ENCODE measurements at places on chromosomes 6 and 20.

DNA sequence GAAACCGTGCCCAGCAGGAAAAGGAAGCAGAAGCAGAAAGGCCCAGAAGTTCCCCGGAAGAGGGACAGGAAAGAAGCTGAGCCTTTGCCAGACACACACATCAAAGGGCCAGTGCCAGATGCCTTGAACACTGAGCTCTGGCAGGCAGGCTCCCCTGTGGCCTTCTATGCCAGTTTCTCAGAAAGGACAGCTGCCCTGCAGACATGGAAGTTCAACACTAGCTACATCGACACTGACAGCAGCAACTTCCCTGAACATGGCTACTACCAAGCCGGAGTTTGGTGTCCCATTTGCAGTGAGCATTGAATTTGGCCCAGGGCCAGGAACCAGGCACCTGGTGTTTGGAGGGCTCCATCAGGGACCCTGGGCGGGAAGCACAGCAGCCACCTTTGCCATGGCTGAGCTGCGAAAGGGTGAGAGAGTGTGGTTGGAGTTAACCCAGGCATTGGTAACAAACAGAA is 8.0 kb upstream of the RAET1E start:
- no peak for DNase-seq

DNA sequence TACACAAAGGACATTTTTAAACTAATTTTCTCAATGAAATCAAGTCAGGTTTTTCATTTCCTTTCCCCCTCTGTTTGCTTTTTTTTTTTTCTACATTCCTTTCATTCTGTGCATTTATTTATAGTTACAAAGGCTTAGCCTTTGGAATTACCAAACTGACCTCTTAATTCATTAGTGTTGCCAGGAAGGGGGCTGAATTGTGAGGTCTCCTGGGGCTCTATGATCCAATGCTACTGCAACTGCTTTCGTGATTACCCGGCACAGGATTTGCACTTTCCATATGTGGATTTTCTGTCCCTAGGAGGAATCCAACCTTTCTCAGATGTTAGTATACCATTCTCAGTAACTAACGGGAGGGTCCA is 35.3 kb downstream of the NEDD9 start:
- DNase-seq, result peak; percentile 69

DNA sequence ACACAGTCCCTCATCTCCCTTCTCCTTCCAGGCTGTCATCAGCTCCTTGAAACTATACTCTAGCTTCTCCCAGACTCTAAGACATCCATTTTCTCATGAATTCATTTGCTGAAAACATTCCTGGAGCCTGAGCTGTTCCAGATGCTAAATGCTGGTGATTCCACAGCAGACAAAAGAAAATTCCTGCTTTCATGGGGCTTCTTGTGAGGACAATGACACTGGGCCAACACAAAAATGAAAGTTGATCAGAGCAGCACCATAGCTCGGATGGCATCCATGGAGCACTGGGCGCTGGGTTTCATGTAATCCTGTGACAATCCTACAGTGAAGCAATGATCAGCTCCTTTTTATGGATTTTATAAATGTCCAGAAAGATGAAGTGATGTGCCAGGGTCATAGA is 47.4 kb upstream of the STX16 start:
- peak; percentile 6 for DNase-seq

DNA sequence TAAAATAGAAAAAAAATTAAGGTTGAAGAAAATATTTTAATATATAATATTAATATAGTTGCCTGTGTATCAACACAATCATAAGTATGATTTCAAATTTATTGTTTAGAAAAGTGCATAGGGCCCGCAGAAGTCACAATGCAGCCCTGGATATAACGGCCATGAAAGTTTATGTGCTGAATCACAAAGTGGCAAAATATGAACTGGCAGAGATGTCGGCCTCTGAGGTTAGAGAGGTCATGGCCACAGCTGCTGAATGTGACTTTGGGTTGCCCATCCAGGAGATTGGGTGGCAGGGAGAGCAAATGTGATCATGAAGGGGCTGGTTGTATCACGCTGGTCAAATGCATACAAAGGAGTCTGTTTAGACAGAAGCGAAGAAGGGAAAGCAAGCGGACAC is 35.7 kb downstream of the COL11A2 start:
- DNase-seq, result no peak

- no peak for DNase-seq
Measured at GRCh38 chr20:9241232-9241692, 172.4 kb downstream of the PLCB4 start.

DNA sequence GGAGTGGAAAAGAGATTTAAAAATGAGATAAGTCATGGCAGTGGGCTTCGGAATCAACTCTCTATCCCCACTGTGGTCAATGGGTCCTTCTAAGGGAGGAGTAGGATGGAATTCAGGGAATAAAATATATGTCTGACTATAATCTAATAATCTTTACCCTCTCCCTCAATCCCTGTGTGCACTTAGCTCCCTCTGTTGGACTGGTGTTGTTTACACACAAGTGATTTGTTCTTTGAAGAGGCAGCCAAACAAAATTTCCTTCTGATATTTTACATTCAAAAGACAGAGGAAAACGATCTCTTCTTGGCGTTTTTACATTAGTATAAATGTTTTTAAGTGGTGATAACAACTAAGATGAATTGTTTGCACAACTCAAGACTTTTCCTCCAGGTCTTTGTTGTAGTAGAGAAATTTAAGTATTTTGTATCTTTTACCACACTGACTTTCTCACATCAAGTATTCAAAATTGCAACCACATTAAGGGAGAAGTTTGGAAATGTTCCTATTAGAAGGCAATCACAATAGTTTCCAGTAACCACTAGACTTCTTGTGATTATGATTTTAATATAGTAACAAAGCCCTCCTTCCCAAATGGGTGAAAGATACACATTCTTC is 317.8 kb downstream of the CENPW start:
- no peak for DNase-seq

GRCh38 chr6:118826096-118826495 is 67.9 kb upstream of the ASF1A start:
- no peak for DNase-seq

GRCh38 chr6:46186583-46186982 is 15.8 kb upstream of the ENPP5 start:
- DNase-seq, result no peak

GRCh38 chr6:108660251-108660650 is 99.5 kb downstream of the FOXO3 start:
- no peak for DNase-seq

- DNase-seq, result no peak
Measured at GRCh38 chr20:17556837-17557674, 12.8 kb upstream of the DSTN start.

GRCh38 chr6:13194852-13195251 is 133.5 kb downstream of the TBC1D7 start:
- no peak for DNase-seq

- DNase-seq, result no peak
Measured at GRCh38 chr20:32050851-32051556, 1.0 kb upstream of the HCK start.

GRCh38 chr6:51283723-51284355 is 465.2 kb downstream of the TFAP2B start:
- no peak for DNase-seq

GRCh38 chr6:158194487-158195280 is 26.5 kb downstream of the GTF2H5 start:
- no peak for DNase-seq

- DNase-seq, result peak; percentile 41
Measured at GRCh38 chr20:33732166-33732970, 572 bp downstream of the ZNF341 start.

- no peak for DNase-seq
Measured at GRCh38 chr6:98836962-98837944, 2.9 kb downstream of the POU3F2 start.

- DNase-seq, result no peak
Measured at GRCh38 chr6:108556866-108557493, 3.7 kb upstream of the FOXO3 start.

DNA sequence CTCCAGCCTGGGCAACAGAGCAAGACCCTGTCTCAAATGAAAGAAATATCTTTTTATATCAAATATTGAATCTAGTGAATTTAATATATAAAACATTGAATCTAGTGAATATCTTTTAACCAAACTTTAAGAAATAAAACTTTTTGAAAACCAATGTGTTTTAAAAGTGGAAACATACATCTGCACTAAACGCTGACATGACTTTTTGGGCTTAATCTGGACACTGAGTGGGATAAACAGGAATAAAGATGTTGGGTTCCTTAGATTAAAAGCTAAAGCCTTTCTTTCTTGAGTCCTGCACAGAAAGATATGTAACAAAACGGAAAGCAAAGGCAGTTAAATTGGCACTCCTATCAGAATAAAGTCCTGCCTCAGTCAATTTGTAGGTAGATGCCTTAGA is 190.2 kb downstream of the ARHGAP18 start:
- DNase-seq, result no peak

DNA sequence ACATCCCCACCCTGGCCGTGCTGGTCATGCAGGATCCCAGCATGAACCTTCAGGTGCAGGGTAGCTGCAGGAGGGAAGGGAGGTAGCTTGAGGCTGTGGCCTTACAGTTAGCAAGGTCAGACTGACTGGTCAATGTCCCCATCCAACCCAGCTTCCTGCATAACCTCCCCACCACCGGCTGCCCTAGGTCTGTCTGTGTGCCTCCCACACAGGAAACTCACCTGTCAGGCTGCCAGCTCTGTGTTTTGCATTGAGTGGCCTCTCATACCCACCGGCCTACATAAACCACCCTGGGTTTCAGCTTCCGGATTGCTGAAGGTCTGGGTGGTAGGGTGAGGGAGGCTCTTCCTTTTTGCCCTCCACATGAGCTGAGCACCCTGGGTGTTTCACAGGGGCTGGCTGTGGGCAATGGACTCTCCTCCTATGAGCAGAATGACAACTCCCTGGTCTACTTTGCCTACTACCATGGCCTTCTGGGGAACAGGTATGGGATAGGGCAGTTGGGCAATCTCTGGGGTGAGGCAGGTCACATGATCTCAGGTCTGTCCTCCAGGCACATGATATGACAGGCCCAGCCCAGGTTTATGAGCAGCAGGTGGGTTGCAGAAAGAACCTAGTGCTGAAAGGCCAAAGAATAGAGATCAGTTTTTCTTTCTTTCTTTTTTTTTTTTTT is 1.8 kb downstream of the CTSA start:
- DNase-seq, result no peak

DNA sequence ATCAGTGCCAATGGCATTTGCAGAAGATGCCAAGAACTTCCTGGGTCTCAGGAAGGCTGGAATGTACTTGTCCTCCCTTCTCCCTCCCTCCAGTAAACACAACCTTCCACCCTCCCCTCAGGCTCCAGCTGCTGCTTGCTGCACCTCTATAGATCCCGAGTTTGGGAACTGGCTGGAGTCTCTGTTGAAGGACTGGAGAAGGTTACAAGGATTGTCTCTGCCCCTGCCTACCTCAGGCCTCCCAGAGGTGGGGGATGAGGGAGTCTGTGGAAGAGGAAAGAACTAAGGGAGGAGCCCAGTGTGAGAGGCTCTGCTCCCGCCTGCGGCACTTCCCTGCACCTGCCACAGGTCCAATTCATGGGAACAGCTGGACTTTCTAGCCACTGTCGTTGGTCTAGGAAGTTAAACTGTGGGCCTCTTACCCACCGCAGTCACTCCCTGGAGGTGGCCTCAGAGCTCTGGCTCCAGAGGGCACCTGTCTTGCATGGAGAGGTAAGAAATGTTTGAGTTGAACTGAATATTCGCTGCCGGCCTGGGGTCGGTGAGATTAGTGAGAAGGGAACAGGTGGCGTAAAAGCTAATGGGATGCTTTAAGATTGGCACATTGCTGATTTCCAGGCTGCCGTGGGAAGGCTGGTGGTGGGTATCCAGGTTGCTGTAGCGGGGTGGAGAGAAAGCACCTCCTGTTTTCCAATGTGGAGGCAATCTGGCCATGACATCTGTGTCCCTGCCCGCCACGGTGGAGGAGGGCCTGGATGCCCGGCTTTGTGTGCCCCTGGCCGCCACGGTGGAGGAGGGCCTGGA is 54.3 kb downstream of the PPP1R14C start:
- no peak for DNase-seq

DNA sequence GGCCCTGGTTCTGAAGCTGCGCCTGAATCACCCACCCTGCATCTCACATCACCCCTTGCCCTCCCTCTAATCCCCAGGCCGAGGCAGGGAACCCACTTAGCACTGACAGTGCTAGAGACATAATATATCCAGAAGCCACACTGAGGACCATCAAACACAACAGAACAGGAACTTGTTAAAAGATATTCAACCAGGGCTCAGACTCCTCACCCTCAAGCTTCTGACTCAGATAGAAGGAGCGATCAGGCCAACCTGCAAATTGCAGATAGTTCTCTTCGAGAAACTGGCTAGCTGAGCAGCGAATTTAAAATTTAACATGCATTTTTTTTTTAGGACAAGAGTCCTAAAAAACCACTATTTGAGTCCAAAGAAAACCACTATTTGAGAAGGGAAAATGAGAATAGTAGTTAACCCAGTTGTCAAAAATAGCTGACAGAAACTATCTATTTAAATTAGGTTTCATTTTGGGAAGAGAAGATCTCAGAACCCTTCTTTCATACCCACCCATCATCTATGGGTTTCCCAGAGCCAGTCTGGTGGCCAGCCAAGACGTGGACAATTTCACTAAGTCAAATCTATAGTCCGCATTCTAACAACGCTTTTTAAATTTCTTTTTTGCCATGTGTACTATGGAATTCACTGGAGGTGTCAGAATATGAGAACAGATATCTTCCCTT is 95.6 kb downstream of the OPRM1 start:
- DNase-seq, result no peak

- no peak for DNase-seq
Measured at GRCh38 chr20:24622856-24623255, 153.4 kb downstream of the SYNDIG1 start.

GRCh38 chr6:11902527-11902926 is 109.6 kb upstream of the HIVEP1 start:
- DNase-seq, result no peak

DNA sequence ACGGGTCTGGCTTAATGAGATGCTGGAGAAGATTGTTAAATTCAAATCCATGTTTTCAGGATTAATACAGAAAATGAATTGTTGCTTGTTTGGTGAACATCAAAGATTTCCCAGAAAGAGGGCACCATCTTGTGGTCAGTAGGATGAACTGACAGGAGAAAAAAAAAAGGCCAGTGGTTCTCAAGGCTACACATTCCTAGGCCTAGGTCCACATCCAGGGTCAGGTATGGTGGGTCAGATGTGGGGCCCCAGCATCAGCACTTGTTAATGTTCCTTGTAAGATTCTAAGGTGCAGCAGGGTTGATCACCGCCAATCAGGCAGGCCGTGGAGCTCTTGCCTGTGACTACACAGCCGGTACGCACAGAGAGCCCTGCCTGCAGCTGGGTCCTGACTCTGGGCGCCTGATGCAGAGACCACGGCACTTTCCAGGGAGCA is 34.0 kb upstream of the FOXO3 start:
- no peak for DNase-seq

DNA sequence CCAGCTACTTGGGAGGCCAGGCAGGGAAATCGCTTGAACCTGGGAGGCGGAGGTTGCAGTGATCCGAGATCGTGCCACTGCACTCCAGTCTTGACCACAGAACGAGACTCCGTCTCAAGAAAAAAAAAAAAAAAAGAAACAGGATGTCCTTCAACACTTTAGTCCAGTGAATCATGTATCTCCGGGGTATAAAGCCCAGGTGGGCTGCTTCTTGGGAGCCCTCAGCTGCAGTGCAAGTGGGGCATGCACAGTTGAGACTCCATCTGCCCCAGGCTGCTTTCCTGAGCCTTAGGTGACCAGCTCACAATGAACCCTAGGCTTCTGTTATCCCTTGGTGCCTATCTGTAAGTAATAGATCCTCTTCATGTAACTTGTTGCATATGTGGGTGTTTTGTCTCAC is 187.1 kb upstream of the RNF24 start:
- DNase-seq, result no peak

Measured in amniotic stem cell (primary cell).